ENCODE measurements at places on chromosomes 11 and 22. TPM values are rescaled to one million over a fixed set of nuclear protein-coding genes. Genes with fewer than 3 reads are reported as not detected.

Gene MPEG1
- not detected for total RNA-seq

Gene PANX3
- not detected for total RNA-seq

Gene IRF7
- 13.1 TPM for total RNA-seq

Gene CHADL
- total RNA-seq: 0.63 TPM

Gene APOBEC3B
- 66.5 TPM for total RNA-seq

Gene TRIM48
- not detected for total RNA-seq

Gene CELF1
- 165 TPM for total RNA-seq

Gene RCOR2
- 3.4 TPM for total RNA-seq

Gene SLC25A45
- 9.5 TPM for total RNA-seq

Gene SLC22A25
- not detected for total RNA-seq

Gene RTCB
- 76.5 TPM for total RNA-seq

Measured in PC-9 (cell line).